ENCODE measurements at places on chromosomes 5 and 9.
A peak's percentile ranks its signal among the peaks of the same experiment; 100 is the strongest.

- peak; percentile 25 for DNase-seq
These were observed 85.2 kb upstream of the ZBTB43 start for GRCh38 chr9:126719618-126720031.

GRCh38 chr5:42064821-42065220 is 139.7 kb downstream of the FBXO4 start:
- DNase-seq: no peak

DNA sequence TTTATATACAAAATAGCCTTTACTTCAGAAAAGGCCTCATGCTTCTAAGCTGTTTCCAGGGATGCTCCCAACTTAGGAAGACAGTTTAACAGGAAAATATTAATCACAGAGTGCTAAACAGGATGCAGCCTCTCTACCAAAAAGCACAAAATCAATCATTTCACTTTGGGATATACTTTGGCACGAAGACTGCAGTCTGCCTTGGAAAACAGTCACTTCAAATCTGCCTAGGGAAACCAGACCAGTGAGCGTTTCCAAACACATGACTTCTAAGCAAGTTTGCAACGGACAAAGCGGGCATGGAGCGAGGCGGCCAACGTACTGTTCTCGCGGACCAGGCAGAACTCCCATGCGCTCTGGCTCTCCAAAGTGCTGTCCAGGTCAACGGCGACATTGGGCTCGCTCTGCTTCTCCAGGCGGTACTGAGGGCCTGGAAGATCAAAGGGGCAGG is 201.0 kb downstream of the MAPKAP1 start:
- no peak for DNase-seq

DNA sequence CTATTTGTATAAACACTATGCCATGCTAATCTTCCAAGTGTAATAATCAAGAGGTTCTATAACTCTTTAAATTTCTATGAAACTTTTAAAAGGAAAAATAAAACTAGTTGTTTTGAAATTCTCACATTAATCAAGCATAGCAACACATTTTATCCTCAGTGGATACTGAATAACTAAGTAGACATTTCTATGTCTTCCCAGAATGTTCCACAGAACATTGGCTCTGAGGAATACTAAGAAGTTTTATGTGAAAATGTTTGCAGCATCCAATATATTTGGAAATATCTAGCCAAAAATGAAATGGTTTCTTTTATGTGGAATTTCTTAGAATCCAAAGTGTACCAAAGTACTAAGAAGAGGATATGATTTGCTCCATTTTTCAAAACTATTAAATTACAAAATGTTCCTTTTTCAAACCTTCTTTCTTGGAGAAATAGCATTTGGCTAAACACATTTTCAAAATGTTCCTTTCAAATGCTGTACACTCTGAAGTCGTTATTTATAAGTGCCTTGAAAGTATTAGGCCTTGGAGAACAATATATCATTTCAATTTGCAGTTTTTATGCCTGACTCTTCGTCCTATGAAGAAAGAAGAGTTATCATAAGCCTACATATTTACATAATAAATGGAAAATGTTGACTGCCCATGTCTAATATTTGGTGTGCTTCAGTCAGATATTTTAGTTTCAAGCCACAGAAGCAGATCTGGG is 175.6 kb upstream of the COX7C start:
- DNase-seq: no peak

- no peak for DNase-seq
These were observed 6.5 kb upstream of the NHP2 start for GRCh38 chr5:178160176-178160575.

- DNase-seq: no peak
These were observed 77.4 kb downstream of the PHF2 start for GRCh38 chr9:93653760-93654159.

DNA sequence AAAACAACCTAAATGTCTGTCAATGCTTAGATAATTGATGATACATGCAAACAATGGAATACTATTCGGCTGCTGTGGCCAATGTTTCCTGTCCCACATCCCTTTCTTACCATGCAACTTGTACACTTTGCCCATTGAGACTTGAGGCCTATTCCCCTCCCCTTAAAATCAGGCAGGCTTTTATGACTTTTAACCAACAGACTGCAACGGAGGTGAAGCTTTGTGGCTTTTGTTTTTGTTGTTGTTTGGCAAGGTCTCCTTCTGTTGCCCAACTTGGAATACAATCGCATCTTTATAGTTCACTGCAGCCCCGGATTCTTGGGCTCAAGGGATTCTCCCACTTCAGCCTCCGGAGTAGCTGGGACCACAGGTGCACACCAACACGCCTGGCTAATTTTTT is 5.8 kb upstream of the SLC26A2 start:
- DNase-seq: no peak

All from IMR-90 (cell line).